Lower leg skin (tissue), 4 donors: ENCODE measurements at places on chromosomes 2 and 18. TPM values are rescaled to one million over a fixed set of nuclear protein-coding genes. Genes with fewer than 3 reads are reported as not detected.

RASGRP3 gene
- total RNA-seq: 2.7 TPM

FMNL2 gene
- total RNA-seq: 12.2 TPM

ESCO1 gene
- total RNA-seq: 18.4 TPM

DNAJC5G gene
- not detected for total RNA-seq

CCBE1 gene
- total RNA-seq: 3.0 TPM

CNTNAP5 gene
- not detected for total RNA-seq

KCNG2 gene
- total RNA-seq: not detected

ICOS gene
- not detected for total RNA-seq

NFATC1 gene
- 14.0 TPM for total RNA-seq

KIF5C gene
- total RNA-seq: 1.3 TPM

ALK gene
- total RNA-seq: not detected

PSMD1 gene
- 56.8 TPM for total RNA-seq

TUBB8B gene
- not detected for total RNA-seq

GKN1 gene
- not detected for total RNA-seq

CAPN14 gene
- total RNA-seq: 0.83 TPM

- no peak for DNase-seq
Measured at GRCh38 chr2:176997074-176997791, 215.4 kb upstream of the HNRNPA3 start.

GRCh38 chr2:86661333-86661732 lies 37.7 kb upstream of the RNF103 start:
- no peak for DNase-seq

DNA sequence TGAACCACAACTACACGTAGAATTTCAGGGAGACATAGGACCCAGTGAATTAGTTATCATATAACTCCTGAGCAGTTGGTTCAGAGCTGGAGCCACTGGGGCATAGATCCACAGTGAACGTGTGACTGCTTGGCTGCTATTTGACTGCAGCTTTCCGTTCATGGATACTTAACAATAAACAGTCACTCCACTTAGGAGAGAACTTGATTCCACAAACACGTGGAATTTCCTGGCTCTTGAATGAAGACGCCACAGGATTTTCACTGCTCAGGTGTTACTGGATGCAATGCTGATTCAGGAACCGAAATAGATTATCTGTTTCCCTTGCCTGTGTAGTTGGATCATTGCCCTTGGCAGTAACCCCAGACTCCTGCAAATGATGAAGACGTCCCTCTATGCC lies 679.1 kb upstream of the ZEB2 start:
- DNase-seq: no peak

- no peak for DNase-seq
Measured at GRCh38 chr18:4858379-4859127, 338.5 kb downstream of the AKAIN1 start.

DNA sequence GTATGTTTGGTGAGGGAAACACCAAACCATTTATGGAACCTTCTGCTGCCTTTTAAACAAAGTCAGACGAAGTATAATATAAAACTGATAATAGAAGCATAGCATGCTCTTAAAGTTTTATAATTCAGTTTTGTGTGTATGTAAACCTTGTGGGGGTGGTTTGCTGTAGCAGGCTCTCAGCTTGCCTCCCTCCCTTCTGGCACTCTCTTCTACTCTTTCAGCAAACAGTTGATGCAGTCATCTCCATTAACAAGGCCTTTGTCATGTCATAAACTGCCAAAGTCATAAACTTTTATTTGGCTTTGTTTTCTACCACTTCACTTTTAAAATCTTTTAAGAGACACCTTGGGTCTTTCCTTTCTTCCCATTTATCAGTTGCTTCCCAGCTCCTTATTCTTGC lies 448.2 kb upstream of the SETBP1 start:
- DNase-seq: no peak

- DNase-seq: no peak
Measured at GRCh38 chr2:138794724-138795123, 14.5 kb upstream of the NXPH2 start.

GRCh38 chr18:47280121-47280520 lies 28.7 kb upstream of the SKOR2 start:
- DNase-seq: no peak

- no peak for DNase-seq
Measured at GRCh38 chr2:210562091-210562490, 5.7 kb downstream of the CPS1 start.

- no peak for DNase-seq
Measured at GRCh38 chr18:52070291-52070756, 269.7 kb upstream of the DCC start.

GRCh38 chr2:105744909-105745853 lies at the start of gene NCK2:
NCK2 (plus strand) TSS chr2:105744912; CDS start chr2:105855064, 110,152 bp downstream.
- no peak for DNase-seq

GRCh38 chr18:10124557-10124956 lies 210.7 kb downstream of the VAPA start:
- no peak for DNase-seq

DNA sequence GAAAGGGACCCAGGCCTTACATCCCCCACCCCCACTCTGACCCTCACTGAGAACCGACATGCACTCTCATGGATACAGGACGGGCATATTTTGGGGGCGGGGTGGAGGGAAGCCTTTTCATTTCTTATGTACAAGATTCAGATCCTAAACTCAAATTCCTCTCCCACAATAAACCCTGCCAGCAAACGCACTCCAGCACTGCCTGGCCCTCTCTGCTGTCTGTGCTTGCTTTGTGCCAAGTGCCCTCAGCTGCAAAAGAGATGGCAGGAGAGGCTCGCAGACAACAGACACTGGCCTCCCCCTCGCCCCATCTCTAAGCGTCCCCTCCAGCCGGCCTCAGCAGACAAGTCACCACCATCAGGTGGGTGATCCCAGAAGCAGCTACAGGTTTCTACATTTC lies 42.4 kb downstream of the FAM168B start:
- DNase-seq: no peak

GRCh38 chr18:9741793-9742523 lies 33.9 kb downstream of the RAB31 start:
- no peak for DNase-seq

DNA sequence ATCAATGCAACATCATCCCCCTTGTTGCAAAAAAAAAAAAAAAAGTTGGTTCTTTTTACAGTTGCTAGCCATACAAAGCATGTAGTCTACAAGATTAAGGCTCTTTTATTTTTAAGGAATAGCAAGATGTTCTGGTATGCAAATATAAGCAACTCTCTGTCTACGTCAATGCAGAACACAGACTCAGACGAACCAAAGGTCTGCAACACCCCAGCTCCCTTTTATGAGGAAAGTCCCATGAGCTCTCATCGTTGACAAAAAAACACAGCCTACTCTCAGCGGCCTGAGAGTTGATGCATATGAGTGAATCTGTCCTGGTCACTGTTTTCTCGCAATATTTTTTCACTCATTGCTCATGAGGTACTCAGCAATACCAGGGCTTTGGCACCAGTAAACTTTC lies 112.9 kb downstream of the STK39 start:
- no peak for DNase-seq

GRCh38 chr2:168583064-168583709 lies 127.1 kb downstream of the CERS6 start:
- no peak for DNase-seq

GRCh38 chr2:212953170-212953920 lies 198.1 kb downstream of the IKZF2 start:
- DNase-seq: no peak

- peak; percentile 49 for DNase-seq
Measured at GRCh38 chr18:59787998-59788790, 91.0 kb upstream of the CCBE1 start.

- DNase-seq: no peak
Measured at GRCh38 chr2:217823626-217824025, 179.2 kb downstream of the TNS1 start.

- no peak for DNase-seq
Measured at GRCh38 chr2:48583961-48584360, 33.7 kb upstream of the GTF2A1L start.

GRCh38 chr2:181197140-181197760 lies 216.8 kb downstream of the UBE2E3 start:
- no peak for DNase-seq

DNA sequence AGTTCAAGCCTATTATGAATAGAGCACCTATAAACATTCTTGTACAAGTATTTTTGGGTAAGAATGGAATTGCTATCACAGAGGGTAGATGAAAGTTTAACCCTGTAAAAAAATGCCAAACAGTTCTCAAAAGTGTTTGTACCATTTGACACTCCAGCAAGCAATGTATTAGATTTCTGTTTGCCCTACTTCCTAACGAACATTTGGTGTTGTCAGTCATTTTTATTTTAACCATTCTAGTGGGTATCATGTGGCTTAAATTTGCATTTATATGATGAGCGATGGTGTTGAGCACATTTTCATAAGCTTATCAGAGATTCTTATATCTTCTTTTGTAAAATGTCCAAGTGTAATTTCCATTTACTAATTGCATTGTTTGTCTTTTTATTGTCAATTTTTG lies 608.2 kb upstream of the ACVR2A start:
- DNase-seq: no peak

DNA sequence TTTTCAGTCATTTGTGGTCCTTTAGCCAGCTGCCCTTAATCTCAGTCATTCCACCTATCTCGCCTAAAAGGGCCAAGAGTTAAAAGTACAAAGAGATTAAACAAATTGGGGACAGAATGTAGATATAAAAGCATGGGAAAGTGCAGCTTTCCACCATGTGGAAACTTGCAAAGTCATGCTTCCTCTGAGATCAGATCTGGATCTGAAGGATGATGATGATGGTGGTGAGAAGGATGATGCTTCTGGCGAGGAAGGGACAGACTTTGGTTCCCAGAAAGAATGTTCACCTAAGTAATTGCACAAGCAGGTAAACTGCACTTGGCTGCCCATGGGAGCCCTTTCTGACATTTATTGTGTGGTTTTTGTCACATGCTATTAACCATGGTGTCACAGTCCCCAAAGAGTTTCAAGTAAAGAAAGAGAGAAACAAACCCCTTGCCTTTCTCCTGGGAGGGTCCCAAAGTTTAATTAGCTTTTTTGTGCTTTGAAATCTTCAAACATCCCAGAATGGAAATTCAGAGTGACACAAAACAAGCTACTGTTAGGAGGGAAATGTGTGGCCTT lies 34.7 kb downstream of the KLF7 start:
- DNase-seq: no peak

DNA sequence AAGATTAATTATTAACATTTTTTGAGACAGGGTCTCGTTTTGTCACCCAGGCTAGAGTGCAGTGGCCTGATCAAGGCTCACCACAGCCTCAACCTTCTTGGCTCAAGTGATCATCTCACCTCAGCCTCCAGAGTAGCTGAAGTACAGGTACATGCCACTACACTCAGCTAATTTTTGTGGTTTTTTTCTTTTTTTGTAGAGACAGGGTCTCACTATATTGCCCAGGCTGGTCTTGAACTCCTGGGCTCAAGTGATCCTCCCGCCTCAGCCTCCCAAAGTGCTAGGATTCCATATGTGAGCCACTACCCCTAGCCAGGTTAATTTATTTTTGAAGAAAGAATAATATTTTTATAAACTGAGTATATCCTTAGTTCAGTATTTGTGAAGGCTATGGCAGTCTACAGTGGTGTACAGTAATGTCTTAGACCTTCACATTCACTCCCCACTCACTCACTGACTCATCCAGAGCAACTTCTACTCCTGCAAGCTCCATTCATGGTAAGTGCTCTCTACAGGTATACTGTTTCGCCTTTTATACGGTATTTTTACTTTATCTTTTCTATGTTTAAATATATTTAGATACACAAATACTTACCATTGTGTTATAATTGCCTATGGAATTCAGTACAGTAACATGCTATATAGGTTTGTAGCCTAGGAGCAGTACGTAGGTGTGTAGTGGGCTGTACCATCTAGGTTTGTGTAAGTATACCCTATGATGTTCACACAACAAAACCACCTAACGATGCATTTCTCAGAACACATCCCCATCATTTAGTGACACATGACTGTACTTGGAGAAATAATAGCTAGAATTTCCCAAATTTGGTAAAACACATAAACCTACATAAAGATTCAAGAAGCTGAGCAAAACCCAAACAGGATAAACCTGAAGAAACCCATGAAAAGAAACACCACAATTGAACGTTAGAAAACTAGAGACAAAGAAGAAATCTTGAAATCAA lies 38.6 kb downstream of the MGAT4A start:
- DNase-seq: no peak

DNA sequence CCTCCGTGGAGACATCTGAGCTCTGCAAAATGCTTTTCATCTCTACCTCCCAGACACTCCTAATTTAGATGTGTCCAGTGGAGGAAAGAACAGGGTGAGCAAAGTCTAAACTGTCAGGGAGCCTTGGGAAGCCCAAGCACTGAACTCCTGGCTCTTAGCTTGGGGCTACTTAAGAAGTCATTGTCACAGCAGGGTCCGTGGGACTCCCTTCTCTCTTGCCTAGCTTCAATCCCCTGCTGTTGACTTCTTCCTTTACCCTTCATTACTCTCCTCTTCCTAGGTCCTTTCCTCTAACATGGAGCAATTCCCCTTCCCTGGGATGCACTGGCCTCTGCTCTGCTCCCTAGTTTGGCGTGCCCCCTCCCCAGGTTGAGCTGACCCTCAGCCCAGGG lies 3.4 kb downstream of the OSR1 start:
- DNase-seq: no peak

GRCh38 chr2:180012523-180012922 lies 5.4 kb upstream of the CWC22 start:
- no peak for DNase-seq

DNA sequence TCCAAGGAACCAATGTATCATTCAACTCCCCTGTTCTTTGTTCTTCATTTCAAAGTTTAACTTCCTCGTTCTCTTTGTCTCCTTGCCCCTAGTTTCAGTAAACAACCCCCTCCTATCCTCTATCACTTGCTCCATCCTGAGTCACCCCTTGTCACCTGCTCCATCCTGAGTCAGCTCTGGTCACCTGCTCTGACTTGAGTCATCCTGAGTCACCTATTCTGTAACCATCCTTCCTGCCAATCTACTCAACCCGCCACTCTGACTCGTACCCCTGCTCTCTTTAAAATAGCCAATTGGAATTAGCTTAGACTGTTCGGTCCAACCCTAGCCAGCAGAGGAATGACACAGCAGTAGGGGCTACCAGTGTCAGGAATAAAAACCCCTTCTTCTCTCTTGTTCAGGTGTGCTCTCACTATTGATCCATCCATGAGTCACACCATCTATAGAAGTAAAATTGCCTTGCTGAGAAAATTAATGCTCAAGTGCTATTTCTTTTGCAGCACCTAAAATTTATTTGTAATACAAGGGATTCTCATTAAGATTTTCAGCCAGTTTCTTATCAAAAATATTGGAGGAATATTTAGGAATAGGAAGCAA lies 326.8 kb downstream of the AKAIN1 start:
- DNase-seq: no peak
